ENCODE measurements at places on chromosomes 5 and 9. TPM values are rescaled to one million over a fixed set of nuclear protein-coding genes. Genes with fewer than 3 reads are reported as not detected.

GRCh38 chr5:31983851-31984250, 190.3 kb downstream of the GOLPH3 start:
- no peak overlapping the region for H3K27ac ChIP-seq
- no peaks in the 10 kb centered on the region for H3K27me3 ChIP-seq
- DNase-seq, result peak; percentile 54
- no peaks in the 10 kb centered on the region for H3K36me3 ChIP-seq
- no peaks in the 10 kb centered on the region for H3K4me1 ChIP-seq
- H3K4me3 ChIP-seq, result no peak overlapping the region

DNA sequence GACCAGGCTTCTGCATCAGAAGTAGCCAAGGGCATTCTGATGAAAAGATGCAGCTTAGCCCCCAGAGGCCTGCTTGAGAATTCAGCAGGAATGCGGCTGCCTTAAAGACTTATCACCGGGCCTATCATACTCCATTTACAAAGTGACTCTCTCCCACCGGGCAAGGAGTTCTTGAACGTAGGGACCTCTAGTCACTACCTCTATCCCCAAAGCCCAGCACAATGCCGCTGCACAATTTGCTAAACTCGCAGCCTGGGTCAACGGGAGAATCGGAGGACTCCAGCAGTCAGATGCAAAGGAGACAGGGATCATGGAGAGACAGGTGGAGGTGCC, 661 bp downstream of the PDCL start:
- H3K36me3 ChIP-seq, result peaks cover 13% of the 10 kb centered on the region
- peak overlapping the region; percentile 82 for H3K27ac ChIP-seq
- no peaks in the 10 kb centered on the region for H3K27me3 ChIP-seq
- H3K4me1 ChIP-seq, result peaks cover 9% of the 10 kb centered on the region
- peak; percentile 57 for DNase-seq

DNA sequence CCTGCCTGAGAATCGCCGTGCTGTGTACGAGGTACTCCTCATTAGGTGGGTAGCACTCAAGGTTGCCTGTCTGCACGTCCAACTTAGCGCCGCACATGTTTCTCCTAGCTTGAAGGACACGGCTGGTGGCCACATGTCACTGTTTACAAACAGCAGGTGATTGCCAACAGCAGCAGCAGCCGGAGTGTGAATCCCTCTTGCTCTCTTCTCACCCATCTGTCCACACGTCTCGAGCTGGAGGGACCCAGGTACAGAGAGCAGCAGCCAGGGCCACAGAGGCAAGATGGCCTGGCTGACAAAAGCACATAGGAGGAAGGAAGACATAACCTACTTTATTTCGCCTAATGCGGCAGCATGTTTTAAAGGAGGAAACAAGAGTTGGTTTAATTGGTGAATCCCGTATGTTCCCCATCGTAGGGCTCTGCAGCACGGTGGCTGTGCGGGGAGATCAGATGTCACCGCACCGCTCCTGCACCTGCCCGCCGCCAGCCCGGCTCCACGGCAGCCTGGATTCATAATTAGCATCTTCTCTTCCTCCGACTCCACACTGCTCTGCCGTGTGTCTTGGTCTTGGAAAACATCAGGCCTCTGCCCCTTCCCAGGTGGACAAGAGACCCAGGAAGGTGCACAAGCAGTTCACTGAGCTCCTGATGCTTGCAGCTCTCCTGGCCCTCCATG, 201.6 kb upstream of the IRX1 start:
- no peak for DNase-seq
- peak overlapping the region; percentile 84 for H3K27ac ChIP-seq
- H3K4me3 ChIP-seq, result no peak overlapping the region
- peaks cover 16% of the 10 kb centered on the region for H3K4me1 ChIP-seq
- no peaks in the 10 kb centered on the region for H3K27me3 ChIP-seq
- H3K36me3 ChIP-seq, result no peaks in the 10 kb centered on the region

DNA sequence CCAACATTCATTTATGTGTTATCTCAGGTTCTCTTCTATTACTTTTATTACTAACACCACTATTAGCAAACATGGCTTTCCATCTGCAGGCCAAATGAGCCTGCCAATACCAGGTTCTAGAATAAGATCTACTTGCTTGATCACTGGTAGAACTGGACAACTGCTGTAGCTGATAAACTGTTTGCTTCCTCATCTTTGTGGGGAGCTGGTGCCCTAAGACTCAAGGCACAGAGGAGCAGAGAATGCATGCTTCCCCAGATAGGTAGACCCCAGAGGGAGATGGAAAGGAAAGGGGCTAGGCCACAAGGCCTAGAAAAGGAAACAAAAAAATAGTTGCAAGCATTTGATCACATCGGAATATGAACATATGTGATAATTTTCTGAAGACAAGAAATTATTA, 30.7 kb upstream of the AUH start:
- no peak overlapping the region for H3K27ac ChIP-seq
- H3K27me3 ChIP-seq, result no peaks in the 10 kb centered on the region
- no peaks in the 10 kb centered on the region for H3K36me3 ChIP-seq

Gene AMBP
- total RNA-seq, result not detected

DNA sequence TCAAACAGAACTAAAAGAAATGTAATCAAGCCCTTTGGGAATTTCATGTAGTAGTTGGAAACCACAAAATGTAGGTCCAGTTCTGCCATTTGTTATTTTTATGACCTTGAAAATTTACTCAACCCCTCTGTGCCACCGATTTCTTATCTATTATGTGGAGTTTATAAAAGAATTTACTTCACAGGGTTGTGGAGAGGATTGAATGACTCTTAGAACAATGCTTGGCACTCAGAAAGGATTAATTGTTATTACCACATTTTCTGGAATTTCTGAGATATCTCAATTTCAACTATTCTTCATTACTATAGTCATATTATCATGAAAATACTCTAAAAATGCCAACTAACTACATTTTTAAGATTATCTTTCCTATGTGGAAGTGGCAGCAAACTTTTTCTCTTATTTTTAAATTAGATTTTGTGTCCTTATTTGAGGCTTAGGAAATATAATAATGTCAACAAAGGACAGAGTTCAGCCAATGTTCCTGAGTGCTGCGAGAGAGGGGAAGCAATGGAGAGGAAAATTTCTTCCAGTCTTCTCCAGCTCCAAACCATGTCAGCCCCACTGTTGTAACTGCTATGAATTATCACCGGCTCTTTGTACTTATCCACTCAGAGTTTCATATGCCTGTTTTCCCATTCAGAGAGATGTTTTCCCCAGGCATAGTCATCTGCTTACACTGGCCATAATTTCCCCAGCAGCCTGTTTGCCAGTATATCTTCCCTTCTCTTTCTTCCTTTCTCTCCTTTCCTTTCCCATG, 525.6 kb downstream of the SPATA31D1 start:
- H3K4me3 ChIP-seq, result no peak overlapping the region
- no peaks in the 10 kb centered on the region for H3K36me3 ChIP-seq
- no peak overlapping the region for H3K27ac ChIP-seq
- peaks cover 22% of the 10 kb centered on the region for H3K27me3 ChIP-seq
- H3K4me1 ChIP-seq, result no peaks in the 10 kb centered on the region

Gene ZMYND19
- total RNA-seq, result 35.3 TPM

DNA sequence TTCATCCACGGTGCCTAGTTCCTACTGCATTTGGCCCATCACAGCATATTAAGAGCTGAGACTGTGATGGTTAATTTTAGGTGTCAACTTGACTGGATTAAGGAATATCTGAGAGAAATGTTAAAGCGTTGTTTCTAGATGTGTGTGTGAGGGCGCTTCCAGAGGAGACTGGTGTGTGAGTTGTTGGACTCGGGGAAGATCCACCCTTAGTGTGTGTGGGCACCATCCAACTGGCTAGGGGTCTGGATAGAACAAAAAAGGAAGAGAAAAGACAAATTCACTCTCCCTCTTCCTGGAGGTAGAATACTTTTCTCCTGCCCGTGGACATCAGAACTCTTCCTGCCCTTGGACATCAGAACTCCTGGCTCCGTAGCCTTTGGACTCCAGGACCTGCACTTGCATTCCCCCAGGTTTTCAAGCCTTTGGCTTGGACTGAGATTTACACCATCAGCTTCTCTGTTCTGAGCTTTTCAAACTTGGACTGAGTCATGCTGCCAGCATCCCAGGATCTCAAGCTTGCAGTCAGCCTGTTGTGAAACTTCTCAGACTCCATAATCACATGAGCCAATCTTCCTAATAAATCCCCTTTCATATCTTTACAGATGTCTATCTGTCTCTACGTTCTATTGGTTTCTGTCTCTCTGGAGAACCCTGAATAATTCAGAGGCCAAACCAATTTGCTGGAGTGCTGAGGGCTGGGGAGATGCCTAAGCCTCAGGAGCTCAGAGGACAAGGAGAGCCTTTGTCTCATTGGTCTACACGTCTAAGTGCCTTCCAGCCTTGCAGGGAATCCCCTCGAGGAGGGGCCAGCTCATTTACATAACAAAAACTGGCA, 164.5 kb downstream of the DCP2 start:
- H3K36me3 ChIP-seq, result no peaks in the 10 kb centered on the region
- no peaks in the 10 kb centered on the region for H3K4me1 ChIP-seq
- no peak overlapping the region for H3K27ac ChIP-seq
- peak; percentile 81 for DNase-seq
- no peak overlapping the region for H3K4me3 ChIP-seq

Gene PRDM9
- total RNA-seq, result not detected

- DNase-seq, result peak; percentile 18
- no peak overlapping the region for H3K4me3 ChIP-seq
- H3K27me3 ChIP-seq, result no peaks in the 10 kb centered on the region
- H3K36me3 ChIP-seq, result no peaks in the 10 kb centered on the region
- H3K27ac ChIP-seq, result peak overlapping the region; percentile 96
Measured at GRCh38 chr5:14266686-14267085, 123.5 kb downstream of the TRIO start.
